ENCODE measurements at places on chromosomes 12 and 14. TPM values are rescaled to one million over a fixed set of nuclear protein-coding genes. Genes with fewer than 3 reads are reported as not detected.

KITLG gene
- 33.9 TPM for total RNA-seq

NGB gene
- not detected for total RNA-seq

ZNF641 gene
- total RNA-seq: 10.2 TPM

TMPRSS12 gene
- not detected for total RNA-seq

IPO8 gene
- total RNA-seq: 37.8 TPM

VDR gene
- 8.1 TPM for total RNA-seq

TAS2R42 gene
- total RNA-seq: not detected

PIWIL1 gene
- total RNA-seq: not detected

GDF3 gene
- total RNA-seq: not detected

TRIAP1 gene
- 26.0 TPM for total RNA-seq
